ENCODE measurements at places on chromosomes 2 and 18.

GRCh38 chr2:240259924-240260529 is 119.6 kb upstream of the OTOS start:
- DNase-seq: no peak

GRCh38 chr2:234679741-234680687 is 183.1 kb upstream of the ARL4C start:
- no peak for DNase-seq

DNA sequence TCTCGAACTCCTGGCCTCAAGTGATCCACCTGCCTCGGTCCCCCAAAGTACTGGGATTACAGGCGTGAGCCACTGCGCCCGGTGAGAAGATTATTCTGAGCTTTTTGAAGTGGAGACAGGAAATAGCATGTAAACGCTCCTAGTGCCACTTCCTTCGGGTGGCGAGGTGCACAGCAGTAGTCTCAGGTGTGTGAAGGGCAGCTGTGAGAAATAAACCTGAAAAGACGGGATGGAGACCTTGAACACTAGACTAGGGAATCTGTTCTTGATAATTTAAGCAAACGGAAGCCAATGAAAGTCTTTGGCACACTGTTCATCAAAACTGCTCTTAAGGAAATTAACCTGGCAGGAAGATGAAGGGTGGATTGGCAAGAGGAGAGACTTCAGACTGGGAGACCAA is 439 bp upstream of the PLEKHH2 start:
- no peak for DNase-seq

- DNase-seq: peak; percentile 1
Observed at GRCh38 chr2:138090330-138090729, 126.1 kb downstream of the HNMT start.

DNA sequence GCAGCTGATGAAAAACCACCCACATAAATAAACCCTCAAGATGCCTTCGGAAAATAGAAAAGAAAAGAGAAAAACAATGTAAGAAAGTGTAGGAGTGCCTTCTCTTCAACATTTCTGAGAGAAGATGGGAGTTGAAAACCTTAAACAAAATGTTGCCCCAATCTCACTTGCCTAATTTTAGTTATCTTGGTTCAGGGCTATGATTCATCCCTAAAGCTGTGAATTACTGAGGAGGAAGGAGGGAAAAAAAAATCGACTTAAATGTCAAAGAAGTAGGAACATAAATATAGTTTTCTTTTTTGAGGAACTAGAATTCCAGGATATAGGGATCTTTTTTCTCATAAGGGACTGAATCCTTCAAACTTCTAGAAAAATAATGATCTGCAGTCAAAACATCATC is 360.3 kb downstream of the TGIF1 start:
- DNase-seq: no peak

- peak; percentile 41 for DNase-seq
Observed at GRCh38 chr2:16285813-16286510, 345.6 kb downstream of the MYCN start.

GRCh38 chr2:111898703-111899514 is 502 bp downstream of the MERTK start:
- no peak for DNase-seq

DNA sequence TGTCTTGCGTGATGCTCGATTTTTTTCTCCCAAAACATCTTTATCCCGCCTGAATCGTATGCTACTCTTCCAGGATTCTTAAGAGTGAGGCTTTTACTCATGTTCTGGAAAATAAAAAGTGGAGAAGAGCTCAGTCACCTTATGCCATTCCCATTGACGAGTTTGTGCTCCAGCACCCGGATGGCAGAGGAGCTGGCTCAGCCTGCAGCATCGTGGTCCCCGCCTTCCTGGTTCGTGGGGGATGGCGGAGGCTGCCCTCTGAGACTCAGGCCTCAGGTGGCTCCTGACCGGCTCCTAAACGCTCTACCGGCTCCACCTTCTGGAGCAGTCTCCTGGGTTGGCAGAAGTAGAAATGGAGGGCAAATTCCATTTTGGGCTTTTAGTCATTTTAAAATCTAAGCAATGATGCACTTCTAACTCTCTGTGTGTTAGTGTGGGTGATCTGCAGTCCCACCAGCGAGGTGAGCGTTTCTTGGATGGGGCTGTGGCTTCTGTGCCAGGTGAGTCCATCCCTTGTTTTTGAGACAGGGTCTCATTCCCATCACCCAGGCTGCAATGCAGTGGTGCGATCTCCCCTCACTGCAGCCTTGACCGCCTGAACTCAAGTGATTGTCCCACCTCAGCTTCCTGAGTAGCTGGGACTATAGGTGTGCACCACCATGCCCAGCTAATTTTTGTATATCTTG is 27.8 kb downstream of the RTP5 start:
- no peak for DNase-seq

GRCh38 chr2:119293900-119294299 is 70.3 kb downstream of the STEAP3 start:
- DNase-seq: no peak

- DNase-seq: no peak
Observed at GRCh38 chr18:48533340-48534070, 5.3 kb upstream of the CTIF start.

DNA sequence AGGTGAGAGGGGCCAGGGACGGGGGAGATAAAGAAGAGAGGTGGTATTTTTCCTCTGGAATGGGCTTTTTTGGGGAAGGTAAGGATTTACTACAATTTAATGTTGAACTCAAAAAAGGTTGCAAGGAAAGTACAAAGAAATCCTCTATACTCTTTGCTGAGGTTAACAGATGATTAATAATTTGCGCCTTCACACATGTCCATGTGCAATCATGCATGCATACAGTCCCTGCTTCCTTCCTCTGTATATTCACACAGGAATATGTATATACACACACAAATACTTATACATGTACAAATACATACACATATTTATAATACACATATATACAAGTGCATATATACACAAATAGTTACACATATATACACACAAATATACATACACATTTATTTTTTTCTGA is 193.4 kb downstream of the NBAS start:
- DNase-seq: no peak

DNA sequence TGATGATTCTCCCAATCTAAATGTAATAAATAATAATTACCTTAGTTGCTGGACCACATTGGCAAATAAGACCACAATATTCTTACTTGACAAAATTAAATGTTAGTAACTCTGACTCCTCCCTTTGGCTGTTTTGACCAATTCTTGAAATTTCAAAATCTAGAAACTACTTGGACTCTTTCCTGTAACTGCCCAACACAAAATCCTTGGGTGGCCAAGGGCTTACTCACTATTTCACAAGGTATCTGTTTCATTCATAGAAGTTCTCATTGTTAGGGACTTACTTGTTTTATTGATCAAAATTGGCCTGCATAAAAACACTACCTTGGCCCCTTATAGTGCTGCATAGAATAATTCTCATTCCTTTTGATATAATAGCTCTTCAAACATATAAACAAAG is 19.4 kb downstream of the CDH20 start:
- no peak for DNase-seq

DNA sequence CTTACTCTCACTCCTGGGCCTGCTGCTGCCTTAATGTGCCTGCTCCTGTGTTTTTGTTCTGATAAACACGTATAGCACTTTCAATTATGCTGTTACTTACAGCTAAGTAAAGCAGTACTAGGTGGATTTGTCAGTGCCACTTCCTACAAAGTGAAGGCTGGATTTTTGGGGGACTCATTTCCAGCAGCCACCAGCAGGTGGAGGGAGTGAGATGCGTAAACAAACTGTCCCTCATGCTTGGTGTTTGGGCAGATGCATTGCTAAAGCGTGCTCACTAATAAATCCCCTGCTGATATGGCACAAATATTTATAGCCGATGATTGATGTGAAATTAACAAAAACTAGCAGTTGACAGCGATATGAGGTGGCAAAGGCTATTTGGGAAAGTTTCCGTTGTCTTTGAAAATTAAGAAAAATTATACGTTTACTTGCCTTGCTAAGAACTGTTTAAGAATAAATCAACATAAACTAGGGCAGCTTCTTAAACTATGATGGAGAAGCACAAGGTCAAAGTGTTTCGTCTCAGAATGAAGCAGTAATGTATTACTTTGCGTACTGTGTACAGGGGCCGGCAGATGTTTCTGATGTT is 101.7 kb downstream of the AGAP1 start:
- peak; percentile 78 for DNase-seq

DNA sequence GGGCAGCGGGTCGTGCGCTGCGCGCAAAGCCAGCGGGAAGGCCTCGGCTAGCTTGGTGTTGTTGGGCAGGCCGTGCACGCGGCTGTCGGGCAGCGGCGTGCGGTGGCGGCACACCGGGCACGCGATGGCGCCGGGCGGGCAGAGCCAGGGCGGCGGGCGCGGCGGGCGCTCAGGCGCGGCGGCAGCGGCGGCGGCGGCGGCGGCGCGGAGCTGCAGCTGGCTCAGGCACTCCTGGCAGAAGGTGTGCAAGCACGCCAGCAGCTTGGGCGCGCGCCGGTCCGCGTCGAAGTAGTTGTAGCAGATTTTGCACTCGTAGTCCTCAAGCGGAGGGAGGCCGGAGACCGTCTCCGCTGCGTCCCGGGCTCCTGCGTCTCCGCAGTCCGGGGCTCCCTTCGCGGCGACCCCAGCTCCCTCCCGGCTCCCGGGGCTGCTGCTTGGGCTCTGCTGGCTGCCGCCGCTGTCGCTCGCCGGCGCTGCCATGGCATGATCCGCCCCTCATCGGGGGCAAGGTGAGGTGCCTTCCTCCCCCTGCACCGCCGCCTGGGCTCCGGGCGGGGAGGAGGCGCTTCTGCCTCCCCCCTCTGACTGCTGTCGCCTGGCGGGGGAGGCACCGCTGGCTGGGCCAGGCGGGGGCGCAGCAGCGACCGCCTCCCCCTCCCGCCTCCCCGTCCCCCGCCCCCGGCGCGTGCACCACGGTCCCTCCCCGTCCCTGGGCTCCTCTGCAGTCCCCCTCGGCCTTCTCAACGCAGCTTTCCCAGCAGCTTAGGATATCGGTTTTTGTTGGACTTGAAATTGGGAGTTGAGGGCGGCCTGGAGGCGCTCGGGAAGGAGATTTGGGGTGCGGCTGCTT is 21.0 kb upstream of the PAX3 start:
- peak; percentile 49 for DNase-seq

DNA sequence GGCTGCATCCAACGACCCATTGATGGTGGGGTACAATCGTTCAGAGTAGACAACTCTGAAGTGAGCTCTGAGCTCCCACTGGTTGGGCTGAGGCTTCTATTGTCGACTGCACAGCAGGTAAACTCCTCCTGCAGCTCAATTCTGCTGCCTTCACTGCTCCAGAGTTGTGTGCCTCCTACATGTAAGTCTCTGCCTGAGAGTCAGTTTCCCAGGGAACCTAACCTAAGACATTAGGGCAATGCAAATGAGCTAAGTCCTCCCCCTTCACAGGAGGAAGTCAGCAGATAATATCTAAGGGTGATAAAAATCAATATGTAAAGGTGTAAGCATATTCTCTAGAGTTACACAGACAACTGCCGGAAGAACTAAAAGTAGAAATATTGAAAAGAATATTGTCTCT is 22.5 kb upstream of the ACYP2 start:
- DNase-seq: no peak

DNA sequence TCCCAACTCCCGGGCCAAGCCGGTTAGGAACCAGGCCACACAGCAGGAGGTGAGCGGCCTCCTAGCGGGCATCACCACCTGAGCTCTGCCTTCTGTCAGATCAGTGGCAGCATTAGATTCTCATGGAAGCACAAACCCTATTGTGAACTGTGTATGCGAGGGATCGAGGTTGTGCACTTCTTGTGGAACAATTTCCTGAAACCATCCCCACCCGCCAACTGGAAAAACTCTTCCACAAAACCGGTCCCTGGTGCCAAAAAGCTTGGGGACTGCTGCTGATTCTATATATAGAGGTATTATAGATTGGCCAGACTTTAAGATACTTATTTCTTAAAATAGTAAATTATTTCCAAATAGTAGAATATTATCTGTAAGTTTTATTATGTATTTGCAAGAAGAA is 89.4 kb downstream of the PMS1 start:
- no peak for DNase-seq

- no peak for DNase-seq
Observed at GRCh38 chr2:68819556-68819955, 51.6 kb downstream of the BMP10 start.

DNA sequence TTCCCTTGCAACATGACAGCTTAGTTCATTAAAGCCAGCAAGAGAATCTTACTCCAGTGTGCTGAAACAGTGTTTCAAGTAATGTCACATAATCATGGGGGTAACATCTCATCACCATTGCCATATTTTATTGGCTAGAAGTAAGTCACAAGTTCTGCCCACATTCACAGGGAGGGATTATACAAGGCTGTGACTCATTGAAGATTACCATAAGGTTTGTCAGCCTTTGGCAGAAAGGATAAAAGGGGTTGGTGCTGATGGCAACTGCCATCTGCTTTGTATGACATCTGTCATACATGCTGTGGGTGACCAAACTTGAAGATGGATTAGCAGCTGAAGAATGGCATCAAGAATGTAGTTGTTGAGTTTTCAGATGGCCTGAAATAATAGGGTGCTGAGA is 61.2 kb downstream of the KCNE4 start:
- no peak for DNase-seq

GRCh38 chr2:152075461-152076050 is 23.3 kb downstream of the CACNB4 start:
- no peak for DNase-seq

DNA sequence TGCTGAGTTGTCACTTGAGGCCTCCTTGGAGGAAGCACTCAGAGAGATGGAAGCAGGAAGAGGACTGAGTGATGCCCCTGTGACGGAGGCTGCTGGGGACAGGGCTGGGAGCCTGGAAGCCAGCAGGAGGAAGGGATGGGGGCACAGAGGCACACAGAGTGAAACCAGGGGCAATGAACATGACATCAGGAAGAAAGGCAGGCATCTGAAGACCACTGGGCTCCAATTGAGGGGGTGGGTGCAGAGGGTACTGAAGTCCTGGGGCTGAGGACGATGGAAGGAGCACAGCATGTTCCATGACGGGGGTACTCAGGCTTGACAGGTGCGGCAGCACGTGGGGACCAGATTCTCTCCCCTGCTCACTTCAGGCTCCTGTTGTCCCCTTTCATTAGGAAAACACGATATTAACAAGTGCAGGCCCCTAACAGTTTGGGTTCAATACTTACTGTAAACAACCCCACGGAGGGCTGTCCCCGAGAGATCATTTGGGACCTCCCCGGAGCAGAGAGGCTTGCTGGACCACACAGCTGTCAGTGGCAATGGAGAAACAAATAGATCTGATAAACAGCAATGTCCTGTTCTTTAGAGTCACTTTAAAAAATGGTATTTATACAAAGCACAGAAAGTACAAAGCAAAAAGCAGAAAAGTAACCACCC is 8.7 kb downstream of the INPP5D start:
- no peak for DNase-seq

Measured in NCI-H1694 (cell line).